ENCODE measurements at places on chromosomes 12 and 14.

GRCh38 chr12:13942826-13943225 is 38.6 kb downstream of the GRIN2B start:
- no peak for DNase-seq

DNA sequence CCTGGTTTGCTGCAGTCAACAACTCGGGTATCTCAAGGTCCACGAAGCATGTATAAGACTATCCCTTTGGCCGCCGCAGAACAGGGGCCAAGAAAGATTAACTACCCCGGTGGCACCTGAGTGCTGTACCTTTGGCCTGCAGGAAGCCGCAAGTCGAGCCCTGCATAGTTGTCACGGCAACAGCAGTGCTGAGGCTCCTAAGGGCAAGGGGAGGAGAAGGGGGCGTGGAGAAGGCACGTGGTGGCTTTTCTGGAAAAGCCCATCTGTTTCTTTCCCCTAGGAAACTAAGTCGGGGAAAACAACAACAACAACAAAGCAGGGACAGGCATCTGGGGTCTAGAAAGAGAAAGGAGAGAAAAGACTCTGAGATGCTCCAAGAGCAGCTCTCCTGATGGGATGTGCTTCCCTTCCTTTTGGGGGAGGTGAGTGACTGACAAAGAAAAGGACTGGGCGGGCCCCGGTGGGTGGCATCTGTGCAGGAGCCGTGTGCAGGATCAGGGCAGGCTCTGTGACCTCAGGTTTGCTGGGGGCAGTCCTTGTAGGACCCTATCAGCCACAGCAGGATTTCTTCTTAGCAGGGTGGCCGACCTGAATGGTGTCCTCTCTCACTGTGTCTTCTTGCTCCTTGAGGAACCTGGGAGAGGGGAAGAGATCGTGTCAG is 123.9 kb downstream of the PRMT8 start:
- DNase-seq = no peak

- no peak for DNase-seq
Measured at GRCh38 chr12:89448951-89449371, 75.6 kb downstream of the GALNT4 start.

- DNase-seq = no peak
Measured at GRCh38 chr12:44380861-44381260, 495.3 kb downstream of the NELL2 start.

- DNase-seq = no peak
Measured at GRCh38 chr12:64070454-64070853, 151.6 kb downstream of the KICS2 start.

- no peak for DNase-seq
Measured at GRCh38 chr12:48105321-48105866, 485 bp downstream of the SENP1 start.

- no peak for DNase-seq
Measured at GRCh38 chr12:10540776-10541205, 35.1 kb downstream of the EIF2S3B start.

GRCh38 chr14:105761842-105762241 is 235.5 kb downstream of the TMEM121 start:
- DNase-seq = no peak

GRCh38 chr14:27528328-27528727 is 930.5 kb upstream of the NOVA1 start:
- DNase-seq = no peak

- DNase-seq = no peak
Measured at GRCh38 chr12:106358396-106359241, 1.1 kb downstream of the POLR3B start.

- DNase-seq = no peak
Measured at GRCh38 chr12:5746036-5746908, 198.8 kb downstream of the ANO2 start.

DNA sequence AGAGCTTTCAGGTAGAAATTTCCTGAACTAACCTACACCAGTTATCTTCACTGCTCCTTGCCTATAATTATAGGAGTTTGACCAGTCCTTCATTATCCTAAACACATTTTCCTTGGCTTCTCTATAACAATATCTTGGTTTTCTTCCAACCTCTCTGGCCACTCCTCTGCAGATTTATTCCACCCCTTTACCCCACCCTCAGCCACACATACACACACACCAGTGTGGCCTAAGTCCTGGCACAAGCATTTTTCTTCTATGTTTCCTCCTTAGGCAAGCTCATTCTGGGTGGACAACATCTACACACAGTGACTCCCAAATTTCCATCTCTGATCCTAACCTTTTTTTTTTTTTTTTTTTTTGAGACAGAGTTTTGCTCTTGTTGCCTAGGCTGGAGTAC is 25.1 kb downstream of the CDK17 start:
- DNase-seq = no peak

GRCh38 chr14:66815687-66816086 is 307.7 kb downstream of the GPHN start:
- no peak for DNase-seq

- no peak for DNase-seq
Measured at GRCh38 chr12:87924149-87924548, 105.1 kb downstream of the C12orf50 start.

DNA sequence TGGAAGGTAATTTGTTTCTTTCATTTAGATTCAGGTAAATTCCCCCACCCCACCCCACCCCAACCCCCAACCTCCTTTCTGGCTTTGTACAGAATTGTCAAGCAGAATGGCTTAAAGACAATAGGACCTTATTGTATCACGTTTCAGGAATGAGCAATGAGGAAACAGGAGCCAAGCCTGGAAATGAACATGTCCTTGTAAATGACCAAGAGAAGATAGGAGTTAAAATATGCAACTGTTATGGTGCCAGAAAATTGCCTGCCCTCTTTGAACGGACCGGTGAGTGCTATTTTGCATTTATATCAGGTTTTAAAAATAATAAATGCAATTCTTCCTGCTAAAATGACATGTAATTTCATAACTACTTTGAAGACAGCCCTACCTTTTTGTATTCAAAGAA is 141.6 kb upstream of the PELI2 start:
- DNase-seq = no peak

Measured in natural killer cell treated with Interleukin-12 subunit alpha and Interleukin-12 subunit beta and Interleukin-15 and Interleukin-18, amount 100 ng/mL, for 72 hours (primary cell).